Activated CD4-positive, alpha-beta T cell treated with anti-CD3 and anti-CD28 coated beads, Interleukin-2, amount 10 ng/mL, durations not matched to agents 7 days and 5 days (primary cell): ENCODE measurements at places on chromosomes 1 and 21.

DNA sequence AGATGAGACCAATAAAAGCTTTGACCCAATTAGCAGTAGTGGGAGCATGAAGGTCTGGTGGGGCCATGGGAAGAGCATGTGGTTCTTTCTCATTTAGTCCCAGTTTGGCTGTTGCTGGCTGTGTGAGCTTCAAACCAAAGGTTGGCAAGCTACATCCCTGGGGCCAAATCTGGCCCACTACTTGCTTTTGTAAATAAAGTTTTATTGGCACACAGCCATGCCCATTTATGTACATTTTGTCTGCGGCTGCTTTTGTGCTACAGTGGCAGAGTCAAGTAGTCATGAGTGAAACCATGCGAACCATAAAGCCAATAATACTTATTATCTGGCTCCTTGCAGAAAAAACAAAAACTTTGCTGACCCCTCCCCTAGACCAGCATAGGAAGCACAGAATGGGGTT is 196.9 kb downstream of the PRDM2 start:
- DNase-seq = no peak

DNA sequence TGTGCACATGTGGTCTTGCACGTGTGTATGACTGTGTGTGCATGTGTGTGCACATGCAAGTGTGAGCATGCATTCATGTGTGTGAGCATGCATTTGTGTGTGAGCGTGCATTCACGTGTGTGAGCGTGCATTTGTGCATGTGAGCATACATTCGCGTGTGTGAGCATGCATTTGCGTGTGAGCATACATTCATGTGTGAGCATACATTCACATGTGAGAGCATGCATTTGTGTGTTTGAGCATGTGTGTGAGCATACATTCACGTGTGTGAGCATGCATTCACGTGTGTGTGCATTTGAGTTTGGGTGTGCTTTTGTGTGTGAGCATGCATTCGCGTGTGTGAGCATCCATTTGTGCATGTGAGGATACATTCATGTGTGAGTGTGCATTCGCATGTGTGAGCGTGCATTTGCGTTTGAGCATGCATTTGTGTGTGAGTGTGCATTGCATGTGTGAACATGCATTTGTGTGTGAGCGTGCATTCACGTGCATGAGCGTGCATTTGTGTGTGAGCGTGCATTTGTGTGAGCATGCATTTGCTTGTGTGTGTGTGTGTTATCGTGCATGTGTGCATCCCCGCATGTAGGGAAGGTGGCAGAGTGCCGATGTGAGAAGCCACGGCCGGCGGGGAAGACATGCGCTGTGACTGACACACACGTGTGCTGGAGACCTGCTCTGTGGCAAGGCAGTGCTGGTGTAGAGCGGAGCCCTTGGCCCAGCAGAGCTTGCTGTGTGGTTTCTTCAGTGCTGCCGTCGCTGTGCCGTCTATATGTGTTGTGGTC is 18.2 kb downstream of the ITGB2 start:
- DNase-seq = no peak

- DNase-seq = no peak
Measured at GRCh38 chr21:35050348-35051286, 1.5 kb upstream of the RUNX1 start.

DNA sequence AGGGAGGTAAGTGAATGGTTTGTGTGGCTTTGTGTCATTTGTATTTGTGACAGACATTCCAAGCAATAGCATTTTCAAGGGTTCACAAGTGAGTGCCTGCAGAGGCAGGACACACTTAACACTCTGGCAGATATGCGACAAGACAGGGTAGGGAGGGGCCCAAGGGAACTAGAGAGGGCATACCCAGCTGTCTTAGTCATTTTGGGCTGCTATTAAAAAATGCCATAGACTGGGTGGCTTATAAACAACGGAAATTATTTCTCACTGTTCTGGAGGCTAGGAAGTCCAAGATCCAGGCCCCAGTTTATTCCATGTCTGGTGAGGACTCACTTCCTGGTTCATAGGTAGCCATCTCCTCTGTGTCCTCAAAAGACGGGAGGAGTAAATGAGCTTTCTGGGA is 137.4 kb downstream of the FGGY start:
- DNase-seq = no peak

- DNase-seq = no peak
Measured at GRCh38 chr1:113434081-113434873, 44.0 kb downstream of the MAGI3 start.

GRCh38 chr1:214216021-214216420 is 64.9 kb upstream of the SMYD2 start:
- no peak for DNase-seq

- no peak for DNase-seq
Measured at GRCh38 chr1:87549738-87550137, 221.1 kb downstream of the LMO4 start.

DNA sequence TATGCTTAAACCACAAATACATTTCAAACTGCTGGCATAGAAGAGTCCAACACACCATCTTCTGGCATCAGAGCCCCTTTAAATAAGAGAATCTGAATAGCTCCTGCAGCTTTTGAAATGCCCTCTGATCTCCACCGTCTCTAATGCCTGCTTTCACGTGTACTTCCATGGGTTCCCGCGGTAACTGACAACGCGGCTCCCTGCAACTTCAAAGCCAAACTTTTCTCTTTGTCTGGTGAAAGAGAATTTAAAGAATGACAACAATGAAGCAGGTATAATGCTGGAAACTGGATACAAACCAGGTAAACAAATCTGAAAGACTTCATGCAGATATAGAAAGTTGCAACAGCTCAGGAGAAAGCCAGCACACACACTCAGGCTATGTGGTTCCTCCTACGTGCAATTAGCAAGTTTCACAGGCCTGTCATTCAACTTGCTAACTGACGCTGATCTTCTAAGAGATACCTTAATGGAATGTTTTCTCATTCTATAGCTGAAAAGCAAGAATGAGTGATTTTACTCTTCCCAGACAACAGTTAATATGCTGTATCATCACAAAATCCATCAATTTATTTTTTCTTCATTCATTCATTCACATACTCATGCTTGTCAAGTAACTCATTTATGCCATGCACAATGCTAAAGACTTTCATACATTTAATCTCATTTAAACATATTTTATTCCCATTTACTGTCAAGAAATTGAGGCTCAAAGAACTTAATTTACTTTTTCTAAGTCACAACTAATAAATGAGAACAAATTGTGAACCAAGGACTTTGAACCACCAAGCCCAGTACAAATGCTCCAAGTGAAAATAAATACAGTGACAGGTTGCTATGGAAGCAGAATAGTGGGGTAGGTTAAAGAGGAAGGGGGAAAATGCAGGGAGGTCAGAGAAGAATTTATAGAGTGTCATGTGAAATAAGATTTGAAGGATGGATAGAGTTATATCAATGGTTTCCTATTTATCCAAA is 202.7 kb upstream of the SNX7 start:
- DNase-seq = no peak

GRCh38 chr1:155241069-155241679 is 14.1 kb downstream of the ENTREP3 start:
- DNase-seq = peak; percentile 83

- DNase-seq = no peak
Measured at GRCh38 chr21:41950941-41951351, 2.9 kb downstream of the C2CD2 start.

DNA sequence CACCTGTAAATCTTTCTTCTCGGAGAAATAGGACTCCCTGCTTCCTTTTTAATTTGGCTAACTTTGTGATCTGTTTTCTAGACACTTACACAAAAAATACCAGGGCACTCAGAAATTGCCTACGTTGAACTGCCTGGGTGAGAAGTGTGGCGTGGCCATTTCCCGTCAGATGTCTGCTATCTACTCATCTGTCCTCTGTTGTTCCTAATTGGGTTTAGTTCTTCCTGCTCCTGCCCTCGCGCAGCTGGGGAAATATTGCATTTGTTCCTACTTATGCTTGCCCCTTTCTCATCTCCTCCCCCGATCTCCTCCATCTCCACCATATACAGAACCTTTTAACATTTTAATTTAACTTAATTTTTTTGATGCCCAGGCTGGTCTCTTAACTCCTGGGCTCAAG is 55.1 kb downstream of the CD58 start:
- no peak for DNase-seq

- peak; percentile 61 for DNase-seq
Measured at GRCh38 chr1:151457911-151458801, 1.1 kb downstream of the POGZ start.

- no peak for DNase-seq
Measured at GRCh38 chr1:37009521-37009920, 24.8 kb downstream of the GRIK3 start.

- DNase-seq = no peak
Measured at GRCh38 chr21:29231756-29232529, 66.8 kb upstream of the BACH1 start.
